Right lobe of liver (tissue), 6 donors: ENCODE measurements at places on chromosomes 1 and 21. TPM values are rescaled to one million over a fixed set of nuclear protein-coding genes. Genes with fewer than 3 reads are reported as not detected.

OR2T2 gene
- total RNA-seq = not detected

TRIM58 gene
- total RNA-seq = not detected

TACSTD2 gene
- total RNA-seq = 4.7 TPM

CD34 gene
- total RNA-seq = 2.4 TPM

ADARB1 gene
- 9.2 TPM for total RNA-seq

TMEM269 gene
- total RNA-seq = not detected

BGLAP gene
- 0.44 TPM for total RNA-seq
